Activated gamma-delta T cell treated with Interleukin-2 at 50 U/mL for 16 hours (primary cell): ENCODE measurements at places on chromosomes 1 and 21.

- no peak for DNase-seq
Observed at GRCh38 chr1:197400522-197400902, 132.5 kb downstream of the CRB1 start.

- DNase-seq, result no peak
Observed at GRCh38 chr1:15328351-15329103, 81.2 kb upstream of the EFHD2 start.

DNA sequence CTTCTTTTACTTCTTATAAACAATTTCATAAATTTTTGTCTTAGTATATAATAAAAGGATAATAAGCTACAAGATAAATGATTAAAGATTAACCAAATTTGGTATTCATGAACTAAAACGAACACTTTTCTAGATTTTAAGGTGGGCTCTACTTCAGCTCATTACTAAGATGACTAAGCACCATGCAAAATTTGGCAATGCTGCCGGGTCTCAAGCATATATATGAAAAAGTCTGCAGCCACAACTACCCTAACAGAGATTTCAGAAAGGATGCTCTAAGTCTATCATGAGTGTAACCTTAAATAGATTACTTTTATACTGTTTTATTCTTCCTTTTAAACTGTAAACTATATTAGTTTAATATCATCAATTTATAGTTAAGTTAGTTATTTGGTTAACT, 47.8 kb downstream of the BRWD1 start:
- no peak for DNase-seq

- DNase-seq, result no peak
Observed at GRCh38 chr1:31564606-31564989, 11.7 kb upstream of the TINAGL1 start.

DNA sequence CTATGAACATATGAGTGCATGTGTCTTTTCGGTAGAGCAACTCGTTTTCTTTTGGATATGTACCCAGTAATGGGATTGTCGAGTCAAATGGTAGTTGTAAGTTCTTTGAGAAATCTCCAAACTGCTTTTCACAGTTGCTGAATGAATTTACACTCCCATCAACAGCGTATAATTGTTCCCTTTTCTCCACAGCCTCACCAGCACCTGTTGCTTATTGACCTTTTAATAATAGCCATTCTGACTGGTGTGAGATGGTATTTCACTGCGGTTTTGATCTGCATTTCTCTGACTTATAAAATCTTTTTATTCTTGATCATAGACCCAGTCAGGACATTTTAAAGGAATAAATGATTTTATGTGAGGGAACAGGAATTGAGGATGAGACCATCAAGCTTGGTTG, 165.0 kb upstream of the KCTD3 start:
- no peak for DNase-seq

DNA sequence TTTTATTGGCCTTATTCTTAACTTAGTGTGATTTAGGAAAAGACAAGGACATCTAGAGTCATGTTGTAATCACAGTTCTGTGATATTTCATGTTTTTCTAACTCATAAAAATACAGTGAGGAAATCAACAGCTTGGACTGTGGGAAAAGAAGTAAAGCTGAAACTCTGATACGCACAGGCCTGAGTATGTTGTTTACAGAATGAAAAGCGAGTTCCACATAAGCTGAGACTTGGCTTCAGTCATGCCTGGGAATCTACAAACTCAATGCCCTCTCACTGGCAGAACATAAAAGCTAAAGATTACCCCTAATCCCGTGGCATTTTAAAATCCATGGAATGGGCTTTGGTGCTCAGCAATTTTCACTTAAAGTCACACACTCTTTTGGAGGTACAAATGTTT, 23.6 kb upstream of the ATP5PO start:
- no peak for DNase-seq

GRCh38 chr1:116768416-116769103, 14.3 kb downstream of the CD2 start:
- no peak for DNase-seq

DNA sequence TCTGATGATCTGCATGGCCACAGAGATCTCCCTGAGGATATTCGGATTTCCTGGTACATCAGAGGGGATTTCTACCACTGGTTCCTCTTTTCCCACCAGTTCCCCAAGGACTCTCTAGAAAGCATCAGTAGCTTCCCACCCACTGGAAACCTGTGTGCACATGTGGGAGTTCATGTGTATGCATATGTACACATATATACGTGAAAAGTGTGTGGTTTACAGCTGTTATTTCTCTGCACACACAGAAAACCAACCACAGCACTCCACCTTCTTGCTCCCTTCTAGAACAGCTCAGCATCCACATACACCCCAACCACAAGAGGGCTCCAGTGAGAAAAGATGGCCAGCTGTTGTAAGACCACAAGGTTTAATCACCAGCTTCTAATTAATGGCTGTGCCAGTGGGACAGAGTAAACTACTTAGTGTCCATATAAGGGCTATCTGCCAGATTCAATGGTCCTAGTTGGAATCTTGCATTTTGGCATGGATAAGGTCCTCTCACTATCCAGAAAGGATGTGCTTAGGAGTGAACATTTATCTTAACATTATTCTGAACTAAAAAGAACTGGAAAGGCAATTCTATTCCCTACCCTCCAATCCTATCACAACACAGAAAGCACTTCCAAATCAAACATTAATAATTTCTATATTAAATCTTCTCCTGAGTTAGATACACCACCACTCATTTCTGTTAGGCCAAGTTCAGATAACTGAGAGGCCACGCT, 24.1 kb downstream of the GPR3 start:
- peak; percentile 42 for DNase-seq

- DNase-seq, result no peak
Observed at GRCh38 chr1:11929849-11930248, 3.6 kb upstream of the KIAA2013 start.

GRCh38 chr1:201537891-201538611, 876 bp upstream of the NAV1 start:
- no peak for DNase-seq

- DNase-seq, result no peak
Observed at GRCh38 chr1:55087439-55087838, 48.1 kb downstream of the PCSK9 start.

GRCh38 chr1:198254521-198254920, 97.7 kb downstream of the NEK7 start:
- no peak for DNase-seq

DNA sequence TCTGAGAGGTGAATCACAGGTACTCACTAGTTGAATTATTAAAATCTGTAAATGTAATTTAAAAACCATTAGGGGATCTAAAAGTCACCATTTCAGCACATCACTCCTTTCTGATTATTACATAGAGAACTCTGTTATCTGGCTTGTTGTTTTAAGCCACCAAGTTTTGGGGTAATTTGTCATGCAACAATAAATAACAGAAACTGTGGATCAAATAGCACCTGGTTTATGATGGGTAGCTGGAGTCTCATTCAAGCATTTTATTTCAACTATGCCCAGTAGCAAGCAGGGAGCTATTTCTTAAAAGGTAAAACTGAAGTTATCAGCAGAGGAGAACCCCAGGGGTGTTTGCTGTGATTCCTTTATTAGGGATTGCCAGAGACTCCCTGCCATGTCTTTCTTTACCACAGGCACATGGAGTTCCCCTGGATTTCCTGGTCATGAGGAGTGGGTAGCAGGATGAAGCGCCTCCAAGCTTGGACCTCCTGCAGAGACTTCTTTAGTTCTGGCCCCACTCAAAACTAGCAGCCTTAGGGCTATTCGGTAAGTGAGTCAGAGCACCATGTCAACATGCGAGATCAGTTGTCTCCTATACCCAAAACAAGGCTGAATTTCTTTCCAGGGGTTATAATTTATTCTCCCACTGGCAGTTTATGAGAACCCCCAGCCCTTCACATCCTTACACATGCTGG, 179.2 kb downstream of the GIPC2 start:
- DNase-seq, result no peak

DNA sequence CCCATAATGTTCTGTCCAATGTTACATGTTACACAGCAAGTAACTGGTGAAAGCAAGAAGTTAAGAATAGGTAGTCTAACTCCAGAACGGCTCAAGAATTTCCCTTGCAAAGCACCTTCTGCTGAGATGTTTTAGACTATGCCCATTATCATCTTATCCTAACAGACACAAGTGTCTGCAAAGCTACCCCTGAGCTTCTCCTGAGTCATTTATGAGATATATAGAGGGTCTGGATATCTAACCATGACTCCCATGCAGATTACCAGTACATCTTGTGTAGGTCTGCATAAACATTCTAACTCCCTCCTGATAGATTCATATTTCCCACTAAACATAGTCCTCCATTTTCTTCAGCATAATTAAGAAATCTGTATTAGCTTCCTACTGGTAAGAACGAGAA, 171.7 kb downstream of the COQ8A start:
- no peak for DNase-seq

- no peak for DNase-seq
Observed at GRCh38 chr1:66357478-66358197, 176.3 kb upstream of the SGIP1 start.

GRCh38 chr21:35336534-35336933, 287.4 kb upstream of the RUNX1 start:
- DNase-seq, result no peak

- no peak for DNase-seq
Observed at GRCh38 chr1:56910441-56910985, 55.3 kb downstream of the C8B start.

- no peak for DNase-seq
Observed at GRCh38 chr1:211231873-211232272, 27.3 kb upstream of the RCOR3 start.

- DNase-seq, result no peak
Observed at GRCh38 chr1:2165646-2166045, 28.9 kb downstream of the FAAP20 start.

DNA sequence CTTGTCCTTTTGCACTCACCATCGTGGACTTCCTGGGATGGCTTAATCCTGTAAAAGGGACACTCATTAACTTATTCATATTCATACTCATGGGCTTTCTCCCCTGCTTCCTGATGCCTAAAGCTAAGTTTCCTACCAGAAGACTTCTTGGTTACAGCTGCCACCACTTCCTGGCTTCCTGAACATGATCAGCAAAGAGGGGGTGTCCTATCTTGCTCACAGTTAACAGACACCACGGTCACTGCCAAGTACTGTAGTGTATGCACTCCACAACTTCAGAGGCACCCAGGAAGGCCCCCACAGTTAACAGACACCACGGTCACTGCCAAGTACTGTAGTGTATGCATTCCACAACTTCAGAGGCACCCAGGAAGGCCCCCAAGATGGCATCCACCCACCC, 177.8 kb downstream of the SIPA1L2 start:
- no peak for DNase-seq

GRCh38 chr1:231241750-231242149, 738 bp downstream of the GNPAT start:
- no peak for DNase-seq

DNA sequence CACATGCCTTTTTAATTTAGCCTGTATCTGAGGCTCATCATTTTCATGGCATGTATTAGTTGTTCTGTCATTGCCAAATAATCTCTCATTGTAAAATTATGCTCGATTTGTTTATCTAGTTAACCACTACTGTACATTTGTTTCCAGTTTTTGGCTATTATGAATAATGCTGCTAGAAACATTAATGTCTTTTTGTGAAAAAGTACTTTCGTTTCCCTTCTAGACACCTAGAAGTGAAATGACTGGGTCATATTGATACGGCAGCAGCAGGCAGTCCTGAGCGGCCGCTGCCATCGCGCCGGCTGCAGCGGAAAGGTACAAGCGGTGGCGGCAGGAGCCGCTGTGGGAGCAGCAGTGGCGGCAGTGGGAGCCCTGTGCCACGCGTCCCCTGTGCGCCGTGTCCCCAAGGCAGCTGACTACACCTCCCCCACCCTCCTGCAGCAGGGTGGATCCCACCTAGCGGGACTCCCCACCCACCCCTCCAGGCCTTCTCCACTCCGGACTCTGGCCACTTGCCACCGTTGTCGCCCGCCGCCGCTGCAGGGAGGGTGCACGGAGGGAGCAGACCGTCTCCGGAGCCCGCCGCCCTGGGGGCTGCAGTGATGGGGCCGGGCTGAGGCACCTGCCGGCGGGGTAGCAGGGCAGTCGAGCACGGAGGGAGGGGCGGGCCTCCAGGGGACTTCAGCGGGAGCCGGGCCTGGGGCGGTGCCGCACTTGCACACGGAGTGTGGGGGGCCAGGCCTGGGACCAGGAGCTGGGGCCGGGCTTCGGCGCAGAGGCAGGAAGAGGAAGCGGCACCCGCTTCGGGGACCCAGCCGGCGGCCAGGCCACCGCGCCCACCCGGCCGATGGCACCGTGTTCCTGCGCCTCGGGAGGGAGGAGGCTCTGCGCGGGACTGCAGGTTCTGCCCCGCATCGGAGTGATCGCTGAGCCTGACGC, 66.8 kb upstream of the RGS7 start:
- DNase-seq, result no peak

DNA sequence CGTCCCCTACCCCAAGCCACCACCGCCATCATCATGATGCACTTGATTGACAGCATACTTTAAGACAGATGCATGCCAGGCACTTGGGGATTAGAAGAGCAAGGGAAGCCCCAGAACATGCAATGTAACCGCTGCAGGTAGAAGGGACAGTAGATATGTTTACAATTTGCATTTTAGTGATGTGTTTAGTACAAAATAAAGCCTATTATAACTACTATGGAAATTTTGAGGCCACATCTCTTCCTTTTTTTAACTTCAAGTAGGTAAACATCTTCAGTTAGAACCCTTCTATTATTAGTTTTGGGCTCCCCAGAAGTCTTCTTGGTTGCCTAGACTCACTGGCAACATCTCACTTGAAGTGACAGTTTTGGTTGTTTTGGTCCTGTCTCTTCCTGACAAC, 25.3 kb downstream of the CR1L start:
- no peak for DNase-seq

DNA sequence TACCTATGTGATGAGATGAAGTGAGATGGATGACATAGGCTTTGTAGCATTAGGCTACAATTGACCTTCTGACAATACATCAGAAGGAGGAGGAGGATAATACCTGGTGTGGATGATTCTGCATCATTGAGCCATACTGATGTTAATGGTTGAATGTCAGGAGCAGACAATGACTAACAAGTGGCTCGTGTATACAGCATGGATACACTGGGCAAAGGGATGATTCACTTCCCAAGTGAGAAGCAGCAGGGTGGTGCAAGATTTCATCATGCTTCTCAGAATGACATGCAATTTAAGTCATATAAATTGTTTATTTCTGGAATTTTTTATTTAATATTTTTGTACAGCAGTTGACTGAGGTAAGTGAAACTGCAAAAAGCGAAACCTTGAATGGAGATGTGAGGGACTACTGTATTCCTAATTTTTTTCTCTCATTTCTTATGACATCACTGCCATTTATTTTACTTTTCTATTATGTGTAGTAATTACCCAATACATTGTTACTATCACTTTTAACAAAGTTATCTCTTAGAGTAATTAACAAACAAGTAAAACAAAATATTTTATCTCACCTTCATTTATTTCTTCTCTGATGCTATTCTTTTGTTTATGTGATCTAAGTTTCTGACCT, 34.4 kb upstream of the COP1 start:
- DNase-seq, result no peak

- DNase-seq, result no peak
Observed at GRCh38 chr1:153506386-153506785, 29.4 kb downstream of the S100A6 start.

- no peak for DNase-seq
Observed at GRCh38 chr1:99717005-99717404, 49.4 kb downstream of the FRRS1 start.
